ENCODE measurements at places on chromosomes 7 and 10.

GRCh38 chr10:3692387-3692999 is 92.5 kb downstream of the KLF6 start:
- no peak for DNase-seq

DNA sequence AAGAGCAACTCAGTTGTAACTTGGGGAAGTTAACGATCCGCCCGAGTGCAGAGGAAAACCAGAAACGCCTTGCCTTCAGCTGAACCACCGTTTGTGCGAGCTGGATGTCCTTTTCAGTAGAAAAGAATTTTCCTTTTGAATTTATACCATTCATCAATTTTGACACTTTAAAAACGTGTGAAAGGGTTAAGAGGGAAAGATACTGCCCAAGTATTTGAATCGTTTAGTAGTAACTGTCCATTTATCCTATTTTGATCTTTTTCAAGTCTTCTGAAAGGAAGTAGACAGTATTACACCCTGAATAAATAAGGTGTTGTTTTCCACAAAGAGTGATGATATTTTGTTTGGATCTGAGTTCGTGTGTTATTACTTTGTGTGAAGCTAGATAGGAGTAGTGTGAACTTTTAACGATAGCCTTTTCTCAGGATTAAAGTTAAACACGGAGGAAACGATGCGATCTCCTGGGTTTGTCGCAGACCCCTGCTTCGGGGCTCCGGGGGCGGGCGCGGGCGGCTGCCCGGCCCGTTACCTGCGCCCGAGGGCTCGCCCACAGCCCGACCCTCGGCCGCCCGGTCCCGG is 830 bp upstream of the BMI1 start:
- no peak for DNase-seq

GRCh38 chr7:26199301-26200037 is 1.1 kb downstream of the HNRNPA2B1 start:
- peak; percentile 45 for DNase-seq

DNA sequence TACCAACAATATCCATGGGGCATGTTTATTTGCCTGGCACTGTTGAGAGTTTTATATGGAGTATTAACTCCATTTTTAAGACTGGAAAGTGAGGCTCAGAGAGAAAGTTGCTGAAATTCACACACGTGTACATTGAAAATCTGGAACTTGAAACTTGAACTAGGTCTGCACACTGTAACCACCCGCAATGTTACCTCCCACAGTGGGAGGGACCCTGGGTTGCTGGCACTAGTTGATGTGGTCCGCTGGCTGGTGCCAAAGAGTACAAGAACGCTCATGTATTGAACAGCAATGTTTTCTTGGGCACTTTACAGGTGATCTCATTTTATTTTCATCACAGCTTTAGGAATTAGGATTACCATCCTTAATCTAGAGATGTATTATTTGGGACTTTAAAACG is 253.2 kb downstream of the INHBA start:
- no peak for DNase-seq

DNA sequence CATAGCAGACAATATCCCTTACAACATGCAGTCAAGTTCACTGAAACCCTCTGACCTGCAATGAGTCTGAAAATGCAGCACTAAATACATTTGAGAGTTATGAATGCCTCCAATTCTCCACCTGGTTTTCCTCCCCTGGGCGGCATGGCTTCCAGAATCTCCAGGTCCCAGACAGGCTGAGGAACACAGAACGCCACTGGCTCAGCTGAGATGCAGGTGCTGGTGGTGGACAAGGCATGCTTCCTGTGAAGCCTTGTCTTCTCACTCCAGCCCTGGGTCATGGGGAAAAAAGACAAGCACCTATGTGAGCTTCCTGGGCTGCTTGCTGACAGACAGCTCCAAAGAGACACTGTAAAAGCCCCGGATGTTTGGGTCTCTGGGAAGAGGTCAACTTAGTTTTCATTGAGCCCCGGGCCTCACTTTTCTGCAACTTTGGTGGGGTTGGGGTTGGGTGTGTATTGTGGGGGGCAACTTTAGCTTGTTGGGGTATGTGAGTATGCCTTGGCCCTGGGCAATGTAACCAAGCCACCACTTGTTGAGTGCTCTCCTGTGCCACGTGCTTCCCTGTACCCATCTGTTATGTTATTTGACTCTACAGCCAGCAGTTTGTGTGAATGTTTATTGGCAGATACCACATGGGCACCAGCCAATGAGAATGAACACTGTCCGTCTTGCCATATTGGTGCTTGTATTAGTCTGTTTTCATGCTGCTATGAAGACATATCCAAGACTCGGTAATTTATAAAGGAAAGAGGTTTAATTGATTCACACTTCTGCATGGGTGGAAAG is 127.8 kb downstream of the EMX2 start:
- no peak for DNase-seq

DNA sequence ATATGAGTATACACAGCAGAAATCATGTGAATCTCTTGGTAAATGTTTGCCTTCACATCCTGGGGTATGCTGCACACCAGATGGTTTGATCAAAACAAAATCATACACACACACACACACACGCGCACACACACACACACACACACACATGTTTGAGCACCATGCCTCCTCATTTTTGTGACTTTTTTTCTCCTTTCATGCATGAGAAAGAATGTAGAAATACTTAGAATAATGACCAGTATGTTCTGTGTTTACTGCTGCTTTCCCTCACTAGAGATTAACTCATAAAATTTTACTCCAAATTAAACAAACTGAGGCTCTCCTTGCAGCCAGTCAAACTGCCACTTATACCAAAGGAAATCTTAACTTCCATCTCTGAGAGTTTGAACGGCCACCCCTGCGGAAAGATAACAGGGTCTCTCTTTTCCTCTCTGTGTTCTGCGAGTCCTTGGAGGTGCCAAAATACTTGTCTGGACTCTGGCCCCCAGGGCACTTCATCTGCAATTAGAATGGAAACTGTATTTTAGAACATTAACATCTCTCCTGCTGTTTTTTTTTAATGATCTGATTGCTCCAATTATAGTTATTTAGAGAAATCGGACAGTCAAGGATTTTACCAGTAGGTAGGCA is 320.8 kb upstream of the NFE2L3 start:
- DNase-seq = no peak

GRCh38 chr10:72234560-72235095 is 18.6 kb upstream of the ASCC1 start:
- no peak for DNase-seq

DNA sequence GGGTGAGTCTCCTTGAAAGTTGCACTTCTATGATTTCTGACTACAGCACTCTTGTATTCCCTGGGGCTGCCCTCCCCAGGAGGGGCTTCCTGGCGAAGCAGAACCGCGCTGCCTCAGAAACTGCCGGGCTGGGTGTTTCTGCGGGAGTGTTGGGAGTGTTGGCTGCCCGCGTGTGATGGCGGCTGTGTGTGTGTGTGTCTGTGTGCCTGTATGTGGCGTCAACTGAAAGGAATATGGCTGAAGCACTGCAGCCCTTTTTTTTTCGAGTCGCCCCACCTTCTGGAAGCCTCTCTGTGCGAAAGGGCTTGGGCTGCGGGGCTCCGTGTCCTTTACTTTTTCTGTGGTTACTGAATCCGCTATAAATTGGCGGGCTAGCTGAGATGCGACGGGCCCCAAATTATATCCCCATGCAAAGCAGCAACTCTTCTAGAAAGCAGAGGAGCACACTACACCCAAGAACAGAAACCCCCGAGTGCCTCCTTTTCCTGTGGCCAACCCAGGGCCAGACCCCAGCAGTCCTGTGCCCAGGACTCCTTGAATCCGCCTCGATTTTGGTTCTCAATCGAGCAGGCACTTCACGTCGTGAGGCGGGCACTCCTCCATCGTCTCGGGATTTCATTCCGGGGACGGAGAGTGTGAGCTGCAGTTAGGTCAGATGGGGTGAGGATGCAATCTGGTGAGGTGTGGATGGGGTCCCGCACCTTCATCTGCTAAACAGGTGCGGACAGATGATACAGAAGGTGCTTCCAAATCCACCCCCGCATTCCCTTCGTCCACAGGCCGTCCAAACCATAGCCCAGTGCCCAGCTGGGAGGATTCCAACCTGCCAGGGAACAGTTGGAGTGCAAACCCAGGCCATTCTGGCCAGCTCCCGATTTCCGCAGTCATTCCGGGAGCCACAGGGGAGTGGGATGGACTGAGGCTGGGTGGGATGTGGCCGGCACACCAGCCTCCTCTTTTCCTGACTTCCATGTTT is 22.5 kb upstream of the ZNF273 start:
- no peak for DNase-seq

DNA sequence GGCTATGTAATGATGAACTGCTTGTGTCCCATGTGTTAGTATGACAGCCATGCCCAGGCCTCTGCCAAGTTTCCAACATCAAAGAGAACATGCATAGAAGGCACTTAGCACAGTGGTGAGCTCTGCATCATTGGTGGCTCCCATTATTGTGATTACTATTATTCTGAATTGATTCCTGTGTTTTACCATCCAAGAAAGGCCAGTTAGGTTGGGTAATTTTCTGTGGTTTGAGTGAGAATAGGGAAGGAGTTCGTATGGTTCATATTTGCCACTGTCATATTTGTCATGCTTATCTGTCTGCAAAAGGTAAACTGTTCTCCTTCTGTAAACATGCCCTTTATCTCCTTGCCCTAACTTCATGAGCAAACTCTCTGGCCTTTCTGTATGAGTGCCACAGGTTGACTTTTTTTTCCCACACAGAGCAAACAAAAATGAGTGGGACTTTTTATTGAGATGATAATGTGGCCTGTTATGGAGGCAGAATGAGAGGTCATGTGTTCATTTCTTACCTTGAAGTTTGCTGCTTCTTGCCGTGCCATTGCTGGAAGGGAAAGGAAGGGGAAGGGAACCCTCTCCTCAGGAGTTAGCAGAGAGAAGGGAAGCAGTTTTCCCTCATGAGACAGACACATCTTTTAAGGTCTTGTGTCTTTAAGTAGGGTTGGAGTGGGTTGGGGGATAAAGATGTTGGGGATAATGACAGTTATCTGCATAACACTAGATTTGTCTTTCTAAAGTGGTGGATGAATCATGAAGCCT is 301.9 kb downstream of the LRMDA start:
- no peak for DNase-seq

- DNase-seq = peak; percentile 35
These were observed 15.0 kb upstream of the AKR1B1 start for GRCh38 chr7:134473861-134474291.

DNA sequence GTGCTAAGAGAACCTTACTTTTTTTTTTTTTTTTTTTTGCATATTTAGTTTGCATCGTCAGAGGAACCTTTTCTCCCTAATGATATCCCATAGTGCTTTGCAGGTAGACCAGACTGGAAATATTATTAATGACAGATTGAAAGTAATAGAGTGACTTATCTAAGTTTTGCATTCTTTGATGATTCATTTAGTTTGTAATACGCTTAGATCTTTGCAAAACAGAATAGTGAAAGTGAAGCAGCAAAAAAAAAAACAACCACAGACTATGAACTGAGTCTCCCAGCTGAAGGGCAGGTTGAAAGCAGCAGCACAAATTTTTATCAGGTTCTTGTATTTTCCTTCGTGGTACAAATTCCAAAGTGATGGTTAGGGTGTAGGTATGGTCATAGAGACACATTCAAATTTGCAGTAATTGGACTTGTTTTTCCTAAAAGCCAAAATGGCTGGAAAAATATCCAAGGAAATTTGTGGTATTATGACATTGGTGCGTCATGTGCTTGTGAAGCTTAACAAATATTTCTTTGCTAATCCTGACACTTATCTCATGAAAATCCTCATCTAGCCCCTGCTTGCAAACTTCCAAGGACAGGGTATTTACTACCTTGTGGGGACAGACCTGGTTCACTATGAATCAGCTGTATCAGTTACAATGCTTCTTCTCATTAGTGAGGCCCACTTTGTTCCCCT is 81.8 kb upstream of the CREB5 start:
- DNase-seq = no peak

DNA sequence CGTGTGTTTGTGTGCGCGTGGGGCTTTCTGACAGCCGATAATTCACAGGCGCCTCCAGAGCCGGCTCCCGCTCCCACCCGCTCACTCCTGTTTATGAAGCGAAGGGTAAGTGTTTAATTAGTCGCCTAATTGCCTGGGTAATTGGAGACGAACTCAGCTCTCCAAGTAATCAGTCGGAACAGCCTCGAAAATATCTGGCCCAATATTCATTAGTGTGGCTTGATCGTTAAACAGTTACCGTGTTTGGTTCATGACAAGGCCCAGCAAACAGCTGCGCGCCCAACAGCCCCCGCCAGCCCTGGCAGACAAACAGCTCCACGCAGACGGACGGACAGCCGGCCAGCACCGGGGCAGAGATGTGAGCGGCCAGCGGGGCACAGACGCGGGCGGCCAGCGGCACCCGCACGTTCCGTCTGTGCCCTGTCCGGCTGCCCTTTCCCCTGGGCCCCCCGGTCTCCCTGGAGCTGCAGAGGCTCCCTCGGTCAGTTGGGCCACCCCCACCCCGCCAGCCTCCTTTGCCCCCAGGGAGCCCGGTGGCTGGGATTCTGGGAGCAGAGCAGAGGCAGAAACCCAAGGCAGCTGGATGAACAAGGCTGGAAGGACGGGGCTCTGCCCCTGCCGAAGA is 98.2 kb downstream of the UNCX start:
- no peak for DNase-seq

DNA sequence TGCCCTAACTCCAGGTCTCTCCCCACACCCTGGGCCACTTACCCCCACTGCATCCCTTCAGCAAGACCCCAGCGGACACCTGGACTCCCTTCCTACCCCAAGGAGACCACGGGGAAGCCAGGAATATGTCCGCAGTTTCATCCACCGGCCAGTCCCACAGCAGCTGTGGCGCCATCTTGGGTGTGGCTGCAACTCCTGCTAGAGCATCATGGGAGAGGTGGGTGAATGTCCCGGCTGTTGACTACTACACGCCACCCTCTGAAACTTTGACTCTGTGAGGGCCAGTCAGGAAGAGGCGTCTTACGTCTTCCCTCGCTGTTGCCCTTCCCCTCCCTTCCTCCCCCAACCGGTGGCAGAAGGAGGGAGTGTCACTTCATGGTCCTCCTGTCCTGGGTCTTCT is 238.3 kb upstream of the RNF32 start:
- no peak for DNase-seq

Measured in fibroblast of skin of scalp (primary cell).